ENCODE measurements at places on chromosomes 12 and 14.

- DNase-seq: no peak
These were observed 127.0 kb downstream of the ADCK1 start for GRCh38 chr14:77926942-77927341.

- no peak for DNase-seq
These were observed 20.5 kb upstream of the SRRM4 start for GRCh38 chr12:118960865-118961264.

DNA sequence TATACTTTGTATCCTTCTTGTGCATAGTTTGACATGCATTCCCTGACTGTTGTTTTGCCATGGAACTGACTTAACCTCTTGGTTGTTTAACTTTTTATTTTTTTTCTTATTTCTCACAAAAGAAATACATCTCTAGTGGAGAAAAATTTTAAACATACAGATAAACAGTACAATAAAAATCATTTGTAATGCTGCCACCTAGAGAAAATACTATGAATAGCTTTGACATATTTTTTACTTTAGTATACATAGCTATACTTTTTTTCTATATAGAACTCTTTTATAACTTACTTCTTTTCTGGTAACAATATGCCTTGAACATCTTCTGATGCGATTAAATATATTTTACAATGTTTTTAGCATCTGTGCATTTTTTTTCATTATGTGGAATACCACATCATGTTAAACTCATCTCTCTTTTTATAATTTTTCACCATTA, 184.5 kb downstream of the AKAP6 start:
- DNase-seq: no peak

DNA sequence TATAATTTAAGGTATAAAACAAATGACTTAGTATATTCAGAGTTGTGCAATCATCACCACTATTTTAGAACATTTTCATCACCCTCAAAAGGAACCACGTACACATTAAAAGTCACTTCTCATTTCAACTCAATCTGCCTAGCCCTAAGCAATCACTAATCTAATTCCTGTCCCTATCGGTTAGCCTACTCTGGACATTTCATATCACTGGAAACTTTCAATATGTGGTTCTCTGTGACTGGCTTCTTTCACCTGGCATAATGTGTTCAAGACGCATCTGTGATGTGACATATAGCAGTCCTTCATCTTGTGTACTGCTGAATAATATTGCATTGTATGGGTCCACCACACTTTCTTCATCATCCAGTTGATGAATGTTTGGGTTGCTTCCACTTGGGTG, 15.4 kb upstream of the PIWIL1 start:
- no peak for DNase-seq

- no peak for DNase-seq
These were observed 35.1 kb downstream of the P2RX4 start for GRCh38 chr12:121245031-121245430.

GRCh38 chr12:3925621-3926020, 52.4 kb upstream of the PARP11 start:
- DNase-seq: no peak

DNA sequence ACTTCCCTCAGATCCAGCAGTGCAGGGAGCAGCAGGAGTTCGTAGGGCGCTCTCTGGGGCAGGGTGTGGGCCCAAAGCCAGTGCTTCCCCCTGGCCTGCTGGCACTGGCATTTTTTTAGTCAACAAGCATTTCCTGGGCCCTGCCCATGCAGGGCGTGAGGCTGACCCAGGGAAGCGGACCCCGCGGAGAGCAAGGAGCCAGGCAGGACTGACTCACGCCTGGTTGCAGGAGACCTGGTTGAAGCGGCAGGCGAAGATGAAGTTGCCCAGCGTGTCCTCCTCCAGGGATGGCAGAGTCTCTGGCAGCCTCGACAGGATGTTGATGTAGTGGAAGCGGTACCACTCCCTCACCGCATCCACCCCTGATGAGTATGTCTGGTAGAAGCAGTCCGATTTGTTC, 13.5 kb downstream of the SCNN1A start:
- DNase-seq: no peak

- DNase-seq: no peak
These were observed 21.6 kb downstream of the SYNDIG1L start for GRCh38 chr14:74404435-74404834.

DNA sequence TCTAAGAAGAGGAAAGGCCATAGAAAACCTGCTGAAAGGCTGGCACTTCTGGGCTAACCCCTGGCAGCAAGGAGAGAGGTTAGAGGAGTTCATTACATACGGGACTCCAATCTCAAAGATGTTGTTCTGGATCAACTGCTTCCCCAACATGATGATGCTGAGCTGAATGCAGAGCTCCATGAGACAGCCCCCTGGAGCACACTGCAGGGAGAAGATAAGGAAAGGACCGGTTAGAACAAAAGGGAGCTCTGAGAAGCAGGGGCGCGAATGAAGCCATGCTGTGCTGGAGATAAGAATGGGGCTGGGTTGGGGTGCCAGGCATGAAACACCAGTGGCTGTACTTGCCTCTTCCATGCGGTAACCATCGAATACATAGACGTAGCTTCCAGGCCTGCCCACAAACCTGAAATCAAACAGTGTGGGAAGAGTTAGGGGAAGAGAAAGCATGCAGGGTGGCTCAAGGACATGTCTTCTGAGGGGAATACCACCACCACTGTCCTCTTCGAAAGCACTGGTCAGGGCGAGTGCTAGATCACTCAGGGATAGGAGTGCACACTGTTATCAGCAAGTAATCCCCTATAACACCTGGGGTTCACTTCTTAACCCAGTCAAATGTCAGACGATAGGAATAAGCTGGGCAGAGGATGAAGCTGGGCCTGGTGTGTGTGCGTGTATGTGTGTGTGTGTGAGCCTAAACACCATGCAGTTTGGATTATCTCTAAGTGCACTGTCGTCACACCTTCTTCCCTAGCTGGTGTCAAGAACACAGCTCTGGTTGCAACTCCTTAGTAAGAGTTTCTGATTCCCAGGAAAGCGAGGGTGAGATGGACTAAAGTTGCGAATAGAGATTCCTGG, 180.9 kb downstream of the NTF3 start:
- DNase-seq: no peak

DNA sequence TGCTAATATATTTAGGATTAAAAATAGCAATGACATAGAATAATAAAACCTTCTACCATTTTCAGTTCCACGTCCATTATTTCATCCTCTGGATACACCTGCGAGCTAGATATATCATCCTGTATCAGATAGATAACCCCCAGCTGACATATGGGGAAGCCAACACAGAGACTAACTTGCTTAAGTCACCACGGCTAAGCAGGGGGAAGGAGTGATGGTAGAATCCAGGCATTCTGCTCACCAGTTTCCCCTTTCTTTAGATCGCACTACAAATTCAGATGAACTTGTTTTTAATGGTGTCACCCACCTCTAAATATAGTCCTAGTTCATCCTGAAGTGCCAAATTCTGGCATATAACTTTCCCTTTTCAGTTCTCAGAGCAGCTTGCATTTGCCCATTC, 110.1 kb downstream of the TXNDC16 start:
- no peak for DNase-seq

DNA sequence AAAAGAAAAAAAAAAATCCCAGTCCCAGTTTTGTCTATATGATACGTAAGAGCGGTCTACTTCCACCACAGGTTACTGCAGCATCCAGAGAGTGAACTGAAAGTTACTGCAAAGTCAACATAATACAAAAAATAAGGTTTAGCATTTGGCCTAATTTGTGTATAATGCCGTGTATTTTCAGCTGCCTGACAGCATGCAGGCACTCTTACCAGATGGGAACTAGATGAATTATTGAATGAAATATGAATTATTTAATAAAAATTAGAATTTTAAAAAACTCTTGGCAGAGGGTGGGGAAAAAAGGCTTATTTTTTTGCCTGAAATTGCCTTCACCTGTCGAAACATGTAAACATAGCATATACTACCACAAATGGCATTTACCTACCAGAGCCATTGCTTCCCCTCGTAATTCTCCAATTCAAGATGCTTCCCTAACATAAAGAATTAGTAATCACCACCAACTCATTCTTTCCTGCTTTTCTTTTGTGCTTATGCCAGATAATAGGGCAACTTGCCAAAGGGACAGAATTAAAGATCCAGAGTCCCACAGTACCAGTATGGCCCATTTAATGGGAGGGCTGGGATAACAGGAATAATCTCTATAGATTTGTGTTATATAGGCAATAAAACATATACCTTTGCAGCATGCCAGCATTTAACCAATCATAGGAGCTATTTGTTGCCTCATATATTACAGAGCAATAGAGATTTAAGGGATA, 31.1 kb downstream of the ATF7 start:
- DNase-seq: no peak

- no peak for DNase-seq
These were observed 1.2 kb downstream of the DYRK2 start for GRCh38 chr12:67649570-67650387.

DNA sequence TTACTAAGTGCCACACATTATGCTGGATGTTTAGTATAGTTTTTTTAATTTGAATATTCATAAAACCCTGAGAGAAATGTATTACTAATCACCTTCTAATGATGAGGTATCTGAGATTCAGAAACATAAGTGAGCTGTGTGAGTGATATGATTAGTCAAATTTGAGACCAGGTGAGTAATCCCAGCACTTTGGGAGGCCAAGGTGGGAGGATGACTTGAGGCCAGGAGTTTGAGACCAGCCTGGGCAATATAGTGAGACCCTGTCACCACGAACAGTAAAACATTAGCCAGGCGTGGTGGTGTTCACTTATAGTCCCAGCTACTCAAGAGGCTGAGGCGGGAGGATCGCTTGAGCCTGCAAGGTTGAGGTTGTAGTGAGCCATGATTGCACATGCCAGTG, 438.4 kb downstream of the RAD51B start:
- DNase-seq: no peak

DNA sequence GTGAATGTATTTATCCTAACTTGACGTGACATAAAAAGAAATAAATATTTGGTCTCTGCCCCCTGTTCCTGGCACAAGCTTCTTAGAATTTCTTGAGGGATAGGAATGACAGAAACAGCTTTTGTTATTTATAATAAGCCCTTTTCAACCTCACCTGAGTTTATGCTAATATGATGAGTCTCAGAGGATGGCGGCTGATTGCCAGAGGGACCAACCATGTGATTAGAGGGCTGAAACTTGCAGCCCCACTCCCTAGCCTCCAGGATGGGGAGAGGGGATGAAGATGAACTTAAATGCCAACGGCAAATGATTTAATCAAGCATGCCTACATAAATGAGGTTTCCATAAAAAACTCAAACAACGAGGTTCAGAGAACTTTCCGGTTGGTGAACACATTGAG, 42.9 kb downstream of the DNAI7 start:
- no peak for DNase-seq

DNA sequence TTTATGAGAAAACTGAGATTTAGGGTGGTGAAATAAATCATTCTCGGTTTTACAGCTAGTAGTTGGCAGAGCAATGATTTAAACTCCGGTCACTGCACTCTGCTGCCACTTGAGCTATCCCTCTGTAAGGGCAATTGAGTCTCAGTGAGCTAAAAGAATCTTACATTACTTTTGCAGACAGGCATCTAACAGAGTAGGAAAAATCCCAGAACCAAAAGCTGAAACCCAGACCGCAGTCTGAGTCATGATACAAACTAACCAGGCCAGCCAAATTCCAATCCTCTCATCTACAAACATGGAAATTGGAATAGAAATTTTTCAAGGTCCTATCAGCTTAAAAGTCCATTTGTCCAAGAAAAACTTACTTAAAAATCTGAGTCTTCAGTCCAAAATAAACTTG, 73.7 kb downstream of the ANKS1B start:
- DNase-seq: no peak

- DNase-seq: no peak
These were observed 84.6 kb upstream of the DYNC1H1 start for GRCh38 chr14:101879529-101880336.

- DNase-seq: no peak
These were observed 32.8 kb downstream of the CPNE8 start for GRCh38 chr12:38872561-38872960.

DNA sequence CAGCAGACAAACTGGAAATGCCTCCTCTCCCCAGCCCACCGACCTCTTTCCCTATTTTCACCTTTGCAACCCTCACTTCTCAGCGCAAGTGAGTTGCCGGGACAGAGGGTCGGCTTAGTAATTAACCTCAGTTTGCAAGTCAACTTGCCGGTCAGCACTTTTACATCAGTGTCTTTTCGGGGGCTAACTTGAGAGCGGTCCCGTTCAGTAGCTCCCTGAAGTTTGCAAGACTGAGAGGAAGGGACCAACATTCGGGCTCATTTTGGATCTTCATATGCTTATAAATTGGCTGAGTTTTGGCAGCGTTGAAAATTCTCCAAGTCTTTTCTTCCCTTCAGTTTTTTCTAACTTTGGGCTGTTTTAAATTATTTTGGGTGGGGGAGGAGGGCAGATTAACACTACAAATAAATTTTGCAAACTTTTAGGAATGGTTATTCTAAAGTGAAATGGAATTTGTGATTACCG, 846 bp downstream of the BRMS1L start:
- no peak for DNase-seq

DNA sequence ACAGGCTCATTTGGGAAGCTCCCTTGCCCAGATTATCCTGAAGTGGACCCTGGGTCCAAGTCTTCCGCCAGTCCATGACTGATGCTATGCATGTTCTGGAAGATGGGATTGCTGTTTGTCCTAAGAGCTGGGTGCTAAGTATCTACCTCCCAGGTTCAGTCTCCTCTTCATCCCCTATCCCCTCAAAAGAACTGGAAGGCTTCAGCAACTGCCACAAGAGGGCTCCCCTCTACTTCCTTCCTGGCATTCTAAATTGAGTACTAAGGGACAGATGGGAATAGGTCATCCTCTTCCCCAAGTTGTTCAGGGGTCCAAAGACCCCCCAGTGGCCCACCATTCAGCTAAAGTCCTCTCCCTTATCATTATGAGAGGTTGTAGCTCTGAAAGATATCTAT, 9.0 kb upstream of the FKBP11 start:
- no peak for DNase-seq

GRCh38 chr14:104360501-104360900, 219.1 kb upstream of the C14orf180 start:
- no peak for DNase-seq

DNA sequence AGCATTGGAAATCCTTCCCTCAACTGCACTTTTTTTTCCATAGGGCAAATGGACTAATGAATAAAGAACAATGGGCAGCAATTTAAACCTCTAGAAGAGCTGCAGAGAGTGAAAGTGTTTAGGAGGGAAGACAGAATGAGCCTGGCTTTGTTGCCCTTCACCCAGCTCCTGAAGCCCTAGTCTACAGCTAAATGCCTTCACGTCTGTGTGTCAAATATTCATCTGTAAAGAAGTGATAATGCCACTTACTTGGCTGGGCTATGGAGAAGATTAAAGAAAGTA, 45.6 kb downstream of the FLRT2 start:
- DNase-seq: no peak

- DNase-seq: no peak
These were observed 4.7 kb upstream of the TC2N start for GRCh38 chr14:91872011-91872501.

DNA sequence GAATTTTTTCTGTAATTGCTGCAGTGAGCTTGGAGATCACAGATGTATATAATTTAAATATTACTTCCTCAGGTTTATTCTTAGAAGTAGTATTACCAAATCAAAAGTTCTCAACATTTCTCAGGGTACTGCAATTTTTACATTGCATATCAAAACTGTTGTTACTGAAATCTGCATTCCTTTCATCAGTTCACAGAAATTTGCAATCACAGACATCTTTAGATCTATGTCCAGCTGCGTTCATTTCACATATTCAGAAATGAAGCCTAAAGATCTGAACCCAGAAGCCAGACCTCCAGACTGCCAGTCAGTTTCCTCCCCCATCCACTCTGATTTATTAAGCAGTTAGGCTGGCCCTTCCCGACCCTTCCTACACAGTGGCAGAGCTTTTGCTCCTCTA, 18.2 kb upstream of the IFT81 start:
- no peak for DNase-seq

GRCh38 chr12:54128416-54128815, 60.4 kb downstream of the SMUG1 start:
- no peak for DNase-seq

GRCh38 chr12:96120359-96121100, 73.6 kb upstream of the ELK3 start:
- no peak for DNase-seq
